ENCODE measurements at places on chromosomes 2 and 18. TPM values are rescaled to one million over a fixed set of nuclear protein-coding genes. Genes with fewer than 3 reads are reported as not detected.

DNA sequence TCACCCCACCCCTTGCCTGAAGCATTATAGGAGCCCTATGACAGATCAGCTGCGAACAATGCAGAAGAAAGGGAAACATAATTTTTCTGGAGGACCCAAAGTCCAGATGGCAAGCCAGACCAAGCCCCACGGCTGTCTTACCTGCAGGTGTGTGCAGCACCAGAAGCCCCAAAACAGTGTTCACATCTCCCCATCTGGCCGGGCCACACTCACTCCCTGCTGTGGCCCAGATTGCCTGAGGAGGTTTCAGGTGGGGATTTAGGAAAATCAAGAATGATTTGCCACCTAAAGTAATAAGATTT lies 11.7 kb upstream of the STK17B start:
- no peak overlapping the region for H3K27ac ChIP-seq
- no peaks in the 10 kb centered on the region for H3K27me3 ChIP-seq
- peaks cover 19% of the 10 kb centered on the region for H3K4me1 ChIP-seq
- H3K4me3 ChIP-seq, result no peak overlapping the region
- no peaks in the 10 kb centered on the region for H3K36me3 ChIP-seq

GRCh38 chr2:238808761-238809160 lies 39.1 kb upstream of the TWIST2 start:
- no peak for DNase-seq
- peaks cover 25% of the 10 kb centered on the region for H3K27me3 ChIP-seq
- no peak overlapping the region for H3K4me3 ChIP-seq
- H3K36me3 ChIP-seq, result no peaks in the 10 kb centered on the region
- no peak overlapping the region for H3K27ac ChIP-seq

- H3K36me3 ChIP-seq, result no peaks in the 10 kb centered on the region
- peak; percentile 64 for DNase-seq
- peak within 1 kb of the TSS; percentile 51 for H3K4me3 ChIP-seq
- peaks cover 69% of the 10 kb centered on the region for H3K27me3 ChIP-seq
- peaks cover 4% of the 10 kb centered on the region for H3K4me1 ChIP-seq
- H3K27ac ChIP-seq, result no peak within 1 kb of the TSS
Observed at GRCh38 chr2:70553584-70554337, at the start of gene TGFA. TSS of gene TGFA (minus strand) at chr2:70553826. CDS start at chr2:70553767, 59 bp downstream.

GRCh38 chr2:207040696-207041095 lies 101.4 kb downstream of the CPO start:
- no peaks in the 10 kb centered on the region for H3K36me3 ChIP-seq
- no peak overlapping the region for H3K27ac ChIP-seq
- H3K27me3 ChIP-seq, result no peaks in the 10 kb centered on the region
- no peak overlapping the region for H3K4me3 ChIP-seq

- DNase-seq, result no peak
- no peaks in the 10 kb centered on the region for H3K27me3 ChIP-seq
- H3K4me1 ChIP-seq, result no peaks in the 10 kb centered on the region
- no peak overlapping the region for H3K4me3 ChIP-seq
- peaks cover 62% of the 10 kb centered on the region for H3K36me3 ChIP-seq
Observed at GRCh38 chr2:27615316-27615715, 13.5 kb downstream of the CCDC121 start.

DNA sequence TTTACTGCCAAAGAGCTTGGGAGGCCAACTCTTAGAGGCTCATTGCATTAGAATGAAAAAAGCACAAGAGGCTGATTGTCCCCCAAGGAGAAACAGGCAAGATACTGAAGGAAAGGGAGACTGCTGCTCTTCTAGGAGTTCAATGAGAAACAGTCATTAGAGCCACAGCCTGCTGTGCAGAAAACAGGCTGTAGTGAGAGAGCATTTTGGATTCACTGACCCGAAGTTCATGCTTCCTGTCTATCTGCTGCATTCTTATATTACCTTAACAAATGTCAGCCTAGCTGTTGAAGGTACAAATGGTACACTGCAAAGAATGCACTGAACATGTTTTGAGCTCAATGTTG lies 423.3 kb downstream of the SETBP1 start:
- no peaks in the 10 kb centered on the region for H3K4me1 ChIP-seq
- no peak for DNase-seq
- H3K27me3 ChIP-seq, result no peaks in the 10 kb centered on the region
- H3K4me3 ChIP-seq, result no peak overlapping the region

The PIEZO2 gene
- 8.8 TPM for total RNA-seq

DNA sequence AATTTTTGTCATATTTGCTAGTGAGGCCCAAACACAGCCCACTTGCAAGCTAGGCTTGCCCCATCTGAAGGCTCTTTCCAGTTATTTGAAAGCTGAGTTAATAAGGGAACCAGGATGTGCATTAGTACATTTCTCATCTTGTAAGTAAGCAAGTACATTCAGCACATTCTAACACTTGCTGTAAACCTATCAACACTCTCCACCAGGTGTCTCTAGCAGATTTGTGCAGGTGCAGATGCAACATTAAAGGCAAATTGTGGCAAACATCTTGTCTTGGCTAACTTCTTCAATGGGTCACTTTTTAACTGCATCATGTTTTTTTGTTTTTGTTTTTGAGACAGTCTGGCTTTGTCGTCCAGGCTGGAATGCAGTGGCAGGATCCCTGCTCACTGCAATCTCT lies 25.3 kb upstream of the MFSD6 start:
- H3K27ac ChIP-seq, result no peak overlapping the region
- no peaks in the 10 kb centered on the region for H3K4me1 ChIP-seq
- H3K27me3 ChIP-seq, result no peaks in the 10 kb centered on the region
- DNase-seq, result peak; percentile 43
- no peaks in the 10 kb centered on the region for H3K36me3 ChIP-seq

The GNAL gene
- total RNA-seq, result 0.06 TPM

The CCDC141 gene
- total RNA-seq, result not detected

DNA sequence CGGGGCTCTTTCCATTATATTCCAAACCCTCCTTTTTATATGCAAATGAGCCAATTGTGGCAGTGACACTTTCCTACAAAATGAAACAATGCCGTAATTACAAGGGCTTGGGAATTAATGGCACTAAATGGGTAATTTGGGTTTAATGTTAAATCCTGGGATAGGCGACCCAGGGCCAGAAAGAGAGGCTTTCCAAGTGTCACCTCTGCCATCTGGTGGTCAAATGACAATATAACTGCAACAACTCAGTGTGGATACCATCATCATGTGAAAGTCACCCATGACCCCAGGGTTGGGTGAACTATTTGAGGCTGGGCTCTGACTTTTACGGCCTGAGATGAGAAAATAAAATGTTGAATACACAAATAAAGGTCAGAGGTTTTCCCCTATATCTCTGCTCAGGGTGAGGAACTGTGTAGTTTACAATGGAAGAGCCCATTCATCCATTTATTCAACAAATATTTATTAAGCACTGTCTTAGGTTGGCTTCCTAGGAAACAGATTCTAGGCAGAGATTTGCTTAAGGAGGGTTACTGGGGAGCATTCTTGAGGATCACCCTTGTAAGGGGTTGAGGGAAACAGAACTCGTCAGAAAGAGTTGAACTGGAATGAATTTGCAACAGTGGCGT lies 13.6 kb upstream of the THADA start:
- H3K4me1 ChIP-seq, result no peaks in the 10 kb centered on the region
- no peak overlapping the region for H3K4me3 ChIP-seq
- H3K27me3 ChIP-seq, result no peaks in the 10 kb centered on the region
- DNase-seq, result peak; percentile 66

The PDE11A gene
- not detected for total RNA-seq

Measured in A673 (cell line).